RPMI8226 (cell line): ENCODE measurements at places on chromosomes 3 and 15.

- DNase-seq = peak; percentile 43
Observed at GRCh38 chr15:62879770-62880169, 162.8 kb upstream of the TPM1 start.

- no peak for DNase-seq
Observed at GRCh38 chr15:39513936-39514335, 66.9 kb upstream of the THBS1 start.

GRCh38 chr15:89148126-89148525 lies 59.9 kb downstream of the ABHD2 start:
- DNase-seq = no peak

DNA sequence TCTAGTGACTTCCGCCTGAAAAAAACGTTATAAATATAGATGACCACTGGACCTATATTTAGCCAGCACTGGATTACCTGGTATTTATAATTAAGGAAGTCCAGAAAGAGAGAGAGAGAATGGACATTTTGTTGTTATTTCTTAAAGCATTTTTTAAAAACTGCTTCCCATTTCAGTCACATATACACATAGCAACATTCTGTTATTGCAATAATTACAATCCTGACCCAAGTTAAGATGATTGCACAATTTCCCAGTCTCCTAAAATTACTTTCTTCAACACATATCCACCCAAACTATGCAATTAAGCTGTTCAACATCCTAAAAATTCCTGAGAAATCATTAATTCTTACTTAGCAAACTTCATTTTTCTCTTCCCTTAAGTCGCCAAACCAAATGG lies 37.7 kb downstream of the PCSK6 start:
- DNase-seq = no peak

DNA sequence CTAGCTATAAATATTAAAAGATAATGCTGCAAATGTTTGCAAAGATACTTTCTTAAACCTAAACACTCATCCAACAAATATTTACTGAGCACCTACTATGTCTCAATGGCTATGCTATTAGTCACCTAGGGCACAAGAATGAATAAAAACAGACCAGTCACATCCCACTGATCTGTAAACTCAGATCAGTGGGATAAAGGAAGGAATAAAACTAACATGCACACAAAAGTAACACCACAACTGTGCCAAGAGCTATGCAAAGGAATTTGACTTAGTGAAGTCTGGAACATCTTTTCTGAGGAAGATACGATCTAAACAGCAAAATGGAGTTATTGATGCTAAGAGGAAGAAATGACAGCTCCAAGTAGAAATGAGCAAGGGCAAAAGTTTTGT lies 56.6 kb downstream of the CBLB start:
- no peak for DNase-seq

GRCh38 chr15:95302206-95302605 lies 1028.3 kb upstream of the NR2F2 start:
- no peak for DNase-seq

DNA sequence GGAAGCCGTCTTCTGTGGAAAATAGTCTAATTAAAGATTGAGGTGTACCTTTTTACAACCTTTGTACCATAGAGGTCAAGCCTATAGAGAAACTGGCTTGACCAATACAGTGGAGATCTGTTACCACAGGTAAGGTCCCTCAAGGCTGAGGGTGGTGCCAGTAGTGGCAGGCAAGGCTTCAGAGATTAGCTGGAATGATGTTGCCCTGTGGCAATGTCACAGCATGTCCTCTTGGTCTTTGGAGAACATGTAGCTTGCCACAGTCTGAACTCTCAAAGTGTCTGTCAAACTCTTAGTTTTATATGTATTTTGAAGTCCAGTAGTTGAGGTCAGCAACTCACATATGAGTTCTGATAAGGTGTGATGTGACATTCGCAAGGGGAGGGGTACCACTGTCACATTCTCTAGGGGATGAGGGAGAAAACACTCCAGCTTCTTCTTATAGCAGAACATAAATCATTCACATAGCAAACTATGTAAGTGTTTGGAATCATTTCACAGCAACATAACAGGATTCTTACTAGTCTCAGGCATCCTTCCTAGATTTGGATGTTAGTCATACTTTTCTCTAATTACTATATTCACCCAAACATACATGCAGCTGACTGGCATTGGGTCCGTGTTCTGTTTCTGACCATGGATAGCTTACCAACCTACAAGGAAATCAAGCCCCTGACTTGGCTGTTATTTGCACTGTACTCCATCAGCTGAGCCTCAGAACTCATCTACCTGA lies 173.6 kb downstream of the UBE2E2 start:
- DNase-seq = no peak

DNA sequence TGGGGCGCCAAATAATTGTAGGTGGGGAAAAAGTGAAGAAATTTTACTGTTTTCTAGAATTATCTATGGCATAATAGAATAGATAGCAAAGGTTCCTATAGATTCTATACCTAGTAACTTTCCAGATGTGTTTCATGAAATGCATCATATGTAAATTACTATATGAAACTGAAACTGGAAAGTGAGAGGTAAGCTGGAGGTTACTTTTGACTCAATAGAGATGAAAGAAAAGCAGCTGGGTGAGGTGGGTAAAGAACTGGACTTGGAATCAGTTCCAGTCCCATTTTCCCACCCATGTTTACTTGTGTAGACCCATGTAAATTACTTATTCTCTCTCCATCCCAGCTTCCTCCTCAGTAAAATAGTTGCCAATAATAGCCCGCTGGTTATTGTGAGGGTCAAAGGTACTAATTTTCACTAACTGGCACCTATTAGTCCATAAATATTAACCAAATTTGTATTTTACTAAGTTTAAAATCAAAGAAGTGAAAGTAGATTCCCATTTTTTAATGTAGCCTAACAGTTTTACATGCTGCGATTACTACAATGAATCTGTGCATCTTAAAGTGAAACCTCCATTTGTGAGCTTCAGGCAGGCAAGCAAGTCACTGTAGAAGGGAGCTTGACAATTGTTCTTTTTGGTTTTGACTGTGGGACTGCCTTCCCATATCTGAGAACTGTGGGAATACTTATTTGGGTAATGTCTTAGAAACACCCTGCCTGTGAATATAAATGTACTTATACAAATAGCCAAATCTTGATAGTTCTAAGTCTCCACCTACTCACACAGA lies 312.1 kb downstream of the SLC9A9 start:
- DNase-seq = peak; percentile 63

DNA sequence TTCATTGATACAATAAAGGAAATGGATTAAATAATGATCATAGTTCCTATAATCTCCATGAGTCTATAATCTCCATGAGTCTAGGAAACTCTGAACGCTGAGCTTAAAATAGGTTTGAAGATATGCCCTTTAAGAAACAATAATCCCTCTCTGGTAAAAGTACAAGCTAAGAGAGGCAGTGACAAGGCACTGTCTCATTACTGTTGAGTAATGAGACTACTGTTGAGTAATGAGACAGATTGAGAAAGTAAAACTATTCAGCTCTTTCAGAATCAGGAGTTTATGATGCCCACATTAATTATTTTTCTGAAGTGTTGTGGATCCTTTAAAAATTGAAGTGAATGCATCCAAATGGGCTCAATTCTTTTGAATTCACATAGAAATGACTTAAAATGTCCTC lies 235.5 kb upstream of the THRB start:
- DNase-seq = no peak

DNA sequence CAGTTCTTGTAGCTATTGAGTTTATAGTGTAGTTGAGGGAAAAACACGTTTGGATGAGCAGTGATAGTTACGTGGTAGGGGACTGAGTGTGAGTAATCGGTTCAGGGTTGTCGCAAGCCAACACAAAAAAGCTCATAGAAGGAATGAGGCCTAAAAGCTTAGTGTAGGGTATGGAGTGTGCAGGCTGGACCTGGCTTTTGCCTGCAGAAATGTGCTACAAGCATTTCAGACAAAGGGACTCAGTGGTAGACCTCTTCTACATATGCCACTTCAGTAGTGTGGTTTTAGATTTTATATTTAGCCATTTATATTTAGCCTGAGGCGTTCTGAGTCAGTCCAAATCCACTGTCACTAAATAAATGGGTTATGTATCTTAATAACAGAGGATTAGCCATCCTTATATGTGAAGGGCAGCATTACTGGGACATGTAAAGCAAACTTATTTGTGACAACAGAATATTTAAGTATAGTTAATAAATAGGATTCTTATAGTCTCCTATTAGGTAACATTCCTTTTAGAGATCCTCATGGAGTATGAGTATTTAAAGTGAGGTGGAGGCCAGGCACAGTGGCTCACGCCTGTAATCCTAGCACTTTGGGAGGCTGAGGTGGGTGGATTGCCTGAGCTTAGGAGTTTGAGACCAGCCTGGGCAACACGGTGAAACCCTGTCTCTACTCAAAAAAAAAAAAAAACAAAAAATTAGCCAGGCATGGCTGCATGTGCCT lies 21.8 kb downstream of the ATP2C1 start:
- no peak for DNase-seq

DNA sequence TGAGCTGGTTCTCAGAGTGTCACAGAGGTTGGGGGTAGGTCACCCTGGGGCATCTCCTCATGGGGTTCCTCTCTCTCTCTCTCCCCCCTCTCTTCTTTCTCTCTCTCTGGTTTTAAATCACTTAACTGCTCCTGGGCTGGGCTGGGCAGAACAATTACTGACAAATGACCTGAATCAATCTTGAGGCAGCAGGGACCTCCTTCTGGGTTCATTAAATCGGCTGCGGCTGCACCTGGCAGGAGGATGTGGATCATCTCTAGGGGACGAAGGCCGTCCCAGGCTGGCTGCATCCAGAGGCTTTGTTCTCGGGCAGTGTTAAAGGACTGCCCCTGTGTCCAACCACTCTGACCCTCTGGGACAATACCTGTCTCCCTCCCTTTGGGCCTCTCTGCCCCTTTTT lies 143.1 kb downstream of the TLE3 start:
- DNase-seq = no peak

DNA sequence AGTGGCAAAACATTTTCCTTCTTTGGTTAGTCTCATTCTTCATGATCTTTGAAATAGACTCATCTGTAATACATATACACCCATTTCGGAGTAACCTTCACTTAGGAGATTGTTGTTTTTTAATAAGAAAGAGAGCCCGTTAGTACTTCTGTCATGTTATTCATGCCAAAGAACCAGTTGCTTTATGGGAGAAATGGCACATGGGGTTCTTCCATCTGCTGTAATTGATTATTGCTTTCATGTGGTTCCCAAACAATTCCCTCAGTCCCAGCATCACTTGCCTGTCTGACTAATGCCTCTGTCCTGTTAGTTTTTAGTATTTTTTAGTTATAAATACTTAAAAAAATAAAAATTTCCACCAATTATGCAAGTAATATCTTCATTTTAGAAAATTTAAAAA lies 33.8 kb upstream of the FAH start:
- no peak for DNase-seq

DNA sequence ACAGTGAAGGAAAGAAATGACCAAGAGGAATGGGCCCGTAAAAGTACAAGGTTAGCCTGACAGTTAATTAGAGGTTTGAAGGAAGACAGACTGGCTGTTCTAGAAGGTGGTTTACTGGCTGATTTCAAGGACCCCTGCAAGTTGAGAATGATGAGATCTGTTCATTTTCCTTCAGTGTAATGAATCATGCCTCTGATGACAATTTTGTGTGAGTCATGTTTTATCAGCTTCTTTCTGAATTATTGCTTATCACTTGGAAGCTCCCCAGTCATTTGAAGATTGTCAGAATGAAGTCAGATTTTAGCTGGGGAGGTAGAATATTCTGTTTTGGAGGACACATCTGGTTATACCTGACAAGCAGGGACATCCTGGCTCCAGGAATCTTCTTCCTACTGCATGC lies 50.6 kb downstream of the DRD3 start:
- no peak for DNase-seq

DNA sequence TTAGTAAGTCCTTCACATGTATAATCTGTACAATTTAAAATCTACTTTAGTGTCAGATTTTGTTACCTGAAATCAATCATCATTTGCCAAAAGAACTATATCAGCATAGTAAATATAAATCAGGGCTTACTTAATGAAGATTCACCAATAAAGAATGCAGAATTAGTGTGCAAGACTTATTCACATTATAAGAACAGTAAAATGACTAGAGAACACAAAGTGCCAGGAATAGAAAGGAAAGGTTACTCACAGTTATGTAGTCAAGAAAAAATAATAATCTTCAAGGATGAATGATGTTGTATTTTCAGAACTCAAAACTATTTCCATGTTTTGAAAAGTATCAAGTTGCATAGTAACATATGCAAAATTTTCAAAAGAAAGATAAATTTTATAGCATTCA lies 891.9 kb downstream of the ROBO1 start:
- DNase-seq = no peak

- DNase-seq = no peak
Observed at GRCh38 chr3:197562398-197563251, 6.9 kb upstream of the BDH1 start.

DNA sequence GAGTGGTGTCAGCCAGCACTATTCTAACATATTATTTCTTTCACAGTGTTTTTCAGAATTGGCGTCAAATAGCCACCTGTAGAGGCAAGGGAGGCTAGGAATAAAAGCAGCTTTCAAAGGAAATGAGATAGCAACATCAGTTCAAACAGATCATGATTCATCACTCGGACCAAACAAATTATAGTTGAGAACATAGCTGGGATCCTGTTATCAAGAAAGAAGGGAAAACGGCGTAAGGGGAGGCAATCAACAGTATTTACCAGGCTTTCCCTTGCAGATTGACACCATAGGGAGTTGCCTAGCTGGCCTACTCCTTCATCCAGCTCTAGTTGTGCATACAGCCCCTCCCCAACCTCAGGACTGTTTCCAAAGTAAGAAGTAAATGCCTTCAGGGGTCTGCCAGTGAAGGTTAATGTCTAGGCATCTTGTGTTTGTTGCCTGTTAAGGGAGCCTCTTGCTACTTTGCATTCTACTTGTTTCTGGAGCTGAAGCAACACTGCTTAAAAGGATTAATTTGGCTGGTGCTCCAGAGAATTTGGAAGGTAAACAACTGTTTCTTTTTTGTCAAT lies 286.5 kb downstream of the NSUN3 start:
- DNase-seq = no peak

DNA sequence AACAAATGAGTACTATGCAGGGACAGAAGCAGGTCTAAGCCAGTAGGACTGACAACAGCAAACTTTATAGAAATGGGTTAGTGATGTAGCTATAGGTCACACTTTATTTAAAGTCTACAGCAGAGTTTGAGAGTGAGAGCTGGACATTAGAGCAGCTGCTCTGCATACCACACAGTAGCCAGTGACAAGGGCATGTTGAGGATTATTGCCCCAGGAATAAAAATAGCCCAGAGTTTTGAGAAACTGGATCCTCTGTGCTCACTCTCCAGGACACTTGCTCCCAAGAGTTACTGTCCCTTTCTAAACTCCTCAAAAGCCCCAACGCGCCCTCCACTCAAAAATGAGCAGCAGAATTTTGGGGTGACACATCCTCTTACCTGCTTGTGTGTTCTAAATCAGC lies 21.1 kb downstream of the LRTM1 start:
- DNase-seq = no peak
